Aorta (tissue), 5 donors: ENCODE measurements at places on chromosomes 6 and 20. TPM values are rescaled to one million over a fixed set of nuclear protein-coding genes. Genes with fewer than 3 reads are reported as not detected.

Gene HLA-DQA2
- total RNA-seq, result 18.5 TPM

Gene ARMC2
- 12.3 TPM for total RNA-seq

DNA sequence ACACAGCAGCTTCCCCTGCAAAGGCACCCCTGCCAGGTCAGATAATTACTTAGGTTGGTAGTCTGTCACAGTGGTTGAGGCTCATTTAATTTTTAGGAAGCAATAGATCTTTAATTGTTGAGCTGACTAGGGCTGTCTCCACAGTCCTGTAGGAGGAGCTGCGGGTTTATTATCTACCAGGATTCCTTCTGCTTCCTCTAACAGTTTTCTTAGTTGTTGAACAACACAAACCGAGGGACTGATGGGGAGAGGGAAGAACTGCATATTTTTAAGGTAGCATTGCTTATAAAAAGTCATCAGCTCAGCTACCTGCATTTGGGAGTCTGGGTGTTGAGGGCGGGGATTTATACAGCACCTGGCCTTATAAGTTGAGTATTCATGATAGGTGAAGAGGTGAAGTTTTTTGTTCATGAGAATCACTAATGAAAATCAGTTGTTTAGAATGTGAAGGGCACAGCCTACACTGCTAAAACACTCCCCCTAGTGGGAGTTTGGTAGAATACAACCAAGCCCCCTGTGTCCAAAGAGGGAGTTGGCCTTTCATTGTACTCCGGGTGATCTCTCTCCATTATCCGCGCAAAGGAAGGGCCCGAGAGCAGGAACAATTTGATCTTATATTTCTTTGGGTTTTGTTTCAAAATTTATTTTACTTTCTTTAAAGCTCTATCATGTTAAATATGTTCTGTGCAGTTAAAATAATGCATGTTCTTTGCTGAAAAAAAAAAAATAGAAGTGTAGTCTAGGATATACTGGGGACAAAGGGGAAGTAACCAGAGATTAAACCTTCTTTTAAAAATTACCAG, 69.6 kb downstream of the SSR1 start:
- no peak for DNase-seq

- no peak for DNase-seq
Observed at GRCh38 chr6:143755301-143755744, 77.6 kb downstream of the PHACTR2 start.

- DNase-seq, result no peak
Observed at GRCh38 chr6:167990016-167990945, 7.2 kb upstream of the KIF25 start.

- DNase-seq, result no peak
Observed at GRCh38 chr6:163599136-163599535, 184.6 kb downstream of the QKI start.
